ENCODE measurements at places on chromosomes 2 and 18.

GRCh38 chr2:231646476-231646875 is 53.8 kb downstream of the TEX44 start:
- DNase-seq = peak; percentile 21

DNA sequence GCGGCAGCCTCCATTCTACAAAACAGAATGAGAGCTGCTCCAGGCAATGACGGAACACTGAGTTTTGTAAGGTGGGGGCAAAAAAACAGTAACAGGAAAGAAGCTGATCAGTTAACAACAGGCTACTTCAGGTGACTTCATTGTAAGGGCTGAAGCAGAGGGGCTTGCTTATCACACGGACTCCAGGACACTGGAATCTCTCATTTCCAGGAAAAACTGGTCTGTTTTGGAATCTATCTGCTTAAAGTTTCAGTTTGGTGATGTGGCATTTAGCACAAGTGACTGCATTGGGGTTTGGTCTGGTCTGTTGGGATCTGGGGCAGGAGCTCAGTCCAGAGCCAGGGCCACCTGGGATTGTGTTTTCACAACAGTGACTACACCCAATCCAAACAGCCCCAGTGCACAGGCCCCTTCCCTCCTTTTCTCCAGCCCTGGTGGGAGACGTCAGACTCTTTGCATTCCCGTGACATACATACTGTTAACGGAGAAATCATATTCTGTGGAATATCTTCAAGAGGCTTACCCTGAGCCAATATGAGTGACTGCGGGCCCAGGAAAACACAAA is 14.1 kb downstream of the AMER3 start:
- DNase-seq = no peak

GRCh38 chr18:10374195-10374594 is 80.2 kb upstream of the APCDD1 start:
- DNase-seq = no peak

GRCh38 chr2:158317642-158318041 is 138.9 kb downstream of the CCDC148 start:
- peak; percentile 19 for DNase-seq

GRCh38 chr2:98293030-98293429 is 53.2 kb upstream of the CNGA3 start:
- DNase-seq = no peak

- peak; percentile 92 for DNase-seq
Measured at GRCh38 chr2:73979686-73980085, 5.0 kb upstream of the TET3 start.

DNA sequence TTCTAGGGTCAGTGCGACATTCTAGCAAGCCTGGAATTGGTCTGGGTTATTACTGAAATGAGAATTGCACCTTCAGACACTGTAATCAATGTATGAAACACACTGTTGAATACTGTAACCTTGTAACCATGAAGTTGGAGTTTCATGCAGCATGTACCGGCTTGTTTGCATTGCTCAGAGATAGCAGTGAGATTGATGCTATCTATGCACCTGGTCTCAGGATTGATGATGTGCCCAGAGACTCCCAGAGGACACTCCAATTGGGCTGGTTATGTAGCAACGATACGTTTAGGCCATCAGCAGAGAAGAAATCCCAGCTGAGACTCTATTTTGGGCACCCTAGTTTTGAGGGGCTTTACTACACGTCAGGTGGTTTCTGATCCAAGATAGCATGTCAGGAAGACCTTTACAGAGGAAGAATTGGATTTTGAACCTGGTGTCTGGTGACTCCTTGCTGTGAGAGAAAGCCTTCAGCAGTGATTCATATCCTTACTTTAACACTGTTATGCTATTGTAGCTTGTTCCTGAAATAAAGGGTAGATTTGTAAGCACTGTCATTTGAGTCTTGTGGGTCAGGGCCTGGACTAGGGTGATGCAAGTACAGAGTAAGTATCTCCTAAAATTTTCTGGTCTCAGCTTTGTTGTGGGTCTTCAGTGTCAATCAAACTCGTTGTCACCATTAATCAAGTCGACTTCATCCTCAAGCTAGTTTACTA is 305.1 kb upstream of the GULP1 start:
- DNase-seq = peak; percentile 26

DNA sequence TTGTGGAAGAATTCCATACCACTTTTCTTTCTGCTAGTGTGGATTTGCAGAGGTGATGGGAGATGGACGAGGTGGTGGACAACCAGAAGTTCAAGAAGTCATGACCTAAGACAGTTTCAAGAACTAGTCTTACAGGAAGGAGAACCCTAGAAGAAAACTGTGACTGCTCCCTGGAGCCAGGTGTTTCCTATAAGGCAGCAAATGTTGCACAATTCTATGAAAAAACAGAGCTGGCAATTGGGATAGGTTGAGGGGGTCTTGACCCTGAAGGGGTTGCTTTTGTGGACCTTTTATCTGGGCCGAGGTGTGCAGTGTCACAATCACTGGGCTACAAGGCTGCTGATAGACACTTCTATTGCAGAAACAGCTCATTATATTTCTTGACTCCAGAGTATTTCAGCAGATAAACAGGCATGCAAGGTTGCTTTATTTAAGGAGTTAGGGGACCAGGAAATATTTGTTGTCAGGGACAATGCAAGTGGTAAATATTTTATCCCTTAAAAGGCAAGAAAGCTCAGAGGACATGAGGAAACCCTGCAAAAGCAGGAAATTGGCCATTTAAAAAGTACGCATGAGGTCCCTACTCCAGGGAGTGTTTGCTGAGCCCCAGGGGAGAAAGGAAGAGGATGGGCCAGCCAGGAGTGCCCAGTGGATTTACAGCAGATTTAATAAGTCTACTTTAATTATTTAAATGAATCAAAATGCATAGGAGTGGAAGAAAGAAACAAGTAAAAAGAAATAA is 22.9 kb downstream of the APCDD1 start:
- no peak for DNase-seq

GRCh38 chr2:43114210-43114609 is 112.2 kb downstream of the ZFP36L2 start:
- DNase-seq = no peak

- peak; percentile 93 for DNase-seq
Measured at GRCh38 chr2:173550143-173550542, 195.5 kb downstream of the CDCA7 start.

- no peak for DNase-seq
Measured at GRCh38 chr2:119013671-119014070, 71.7 kb downstream of the MARCO start.

- no peak for DNase-seq
Measured at GRCh38 chr18:6728331-6728730, 1.2 kb upstream of the ARHGAP28 start.

GRCh38 chr2:205627085-205627484 is 55.2 kb upstream of the NRP2 start:
- DNase-seq = no peak

- no peak for DNase-seq
Measured at GRCh38 chr2:121001641-121002040, 266.0 kb downstream of the GLI2 start.

DNA sequence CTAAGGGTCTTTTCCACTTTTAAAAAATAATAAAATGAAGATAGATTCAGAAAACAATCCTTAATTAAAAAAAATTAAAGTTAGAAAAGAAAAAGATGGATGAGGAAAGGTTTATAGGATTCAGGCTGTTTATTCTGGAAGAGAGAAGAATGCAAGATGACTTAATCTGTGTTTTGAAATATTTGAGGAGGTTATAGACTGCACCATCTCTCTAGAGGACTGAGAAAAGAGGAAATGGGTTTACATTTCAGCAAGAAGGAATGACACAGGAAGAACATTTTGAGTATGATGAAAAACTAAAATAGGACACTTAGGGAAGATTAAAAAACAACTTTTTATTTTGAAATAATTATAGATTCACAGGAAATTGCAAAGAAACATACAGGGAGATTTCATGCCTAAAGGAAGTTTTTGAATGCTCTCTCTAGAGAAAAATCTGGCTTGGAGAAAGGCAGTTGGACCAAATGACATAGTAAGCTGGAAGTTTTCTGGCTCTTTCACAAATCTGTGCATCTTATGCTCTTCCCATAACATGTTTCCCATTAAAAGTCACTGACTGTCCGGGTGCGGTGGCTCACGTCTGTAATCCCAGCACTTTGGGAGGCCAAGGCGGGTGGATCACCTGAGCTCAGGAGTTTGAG is 75.0 kb downstream of the CERS6 start:
- peak; percentile 66 for DNase-seq

DNA sequence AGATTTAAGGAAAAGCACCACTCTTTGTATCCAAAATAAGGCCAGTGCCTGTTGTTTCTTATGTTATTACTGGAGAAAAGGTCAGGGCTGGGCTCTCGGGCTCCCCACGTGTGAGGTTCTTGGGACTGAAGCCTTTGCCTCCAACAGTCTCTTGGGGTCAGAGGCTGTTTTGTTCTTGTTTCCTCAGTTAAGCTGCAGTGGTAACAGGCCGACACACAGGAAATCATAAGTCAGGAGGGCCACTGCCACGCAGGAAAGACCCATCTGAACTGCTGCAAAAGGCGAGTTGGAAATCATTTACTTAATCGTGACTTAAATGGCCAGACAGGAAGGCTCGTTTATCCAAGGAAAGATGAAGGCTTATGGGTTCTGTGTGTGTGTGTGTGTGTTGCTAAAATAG is 30.3 kb upstream of the IL37 start:
- DNase-seq = no peak

DNA sequence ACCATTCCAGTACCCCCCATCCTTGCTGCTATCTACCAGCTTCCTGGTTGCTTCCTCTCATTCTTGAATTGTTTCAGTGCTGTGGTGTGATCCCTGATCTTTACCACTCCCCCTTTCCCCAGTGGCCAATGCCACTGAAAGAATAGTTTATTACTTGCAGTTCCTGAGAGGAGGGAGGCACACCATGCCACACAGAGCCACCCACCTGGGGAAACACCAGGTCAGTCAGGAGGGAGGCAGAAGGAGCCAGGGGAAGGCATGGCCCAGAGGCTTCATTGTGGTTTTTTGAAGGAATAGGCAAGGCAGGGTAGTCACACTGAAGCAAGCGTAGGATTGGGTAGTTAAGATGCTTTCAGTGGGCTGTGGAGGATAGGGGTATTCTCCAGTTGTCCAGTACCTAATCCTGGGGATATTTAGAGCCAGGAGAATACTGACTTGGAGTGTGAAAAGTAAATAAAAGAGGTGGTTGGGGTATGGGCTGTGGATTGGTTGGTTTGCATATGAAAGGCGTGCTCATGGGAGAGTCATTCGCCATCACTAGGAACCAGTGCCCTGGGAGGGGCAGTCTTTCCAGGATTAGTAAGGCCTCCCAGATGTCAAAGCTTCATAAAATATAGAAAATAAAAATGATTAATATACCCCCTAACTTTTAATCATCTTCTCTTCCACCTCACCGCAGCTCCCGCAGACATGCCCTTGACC is 6.7 kb upstream of the TMEM177 start:
- DNase-seq = no peak

- DNase-seq = no peak
Measured at GRCh38 chr2:37244017-37244416, 12.6 kb downstream of the NDUFAF7 start.

- no peak for DNase-seq
Measured at GRCh38 chr2:127107622-127107999, 657 bp upstream of the BIN1 start.

- no peak for DNase-seq
Measured at GRCh38 chr2:32882816-32883810, 63.6 kb upstream of the LTBP1 start.

DNA sequence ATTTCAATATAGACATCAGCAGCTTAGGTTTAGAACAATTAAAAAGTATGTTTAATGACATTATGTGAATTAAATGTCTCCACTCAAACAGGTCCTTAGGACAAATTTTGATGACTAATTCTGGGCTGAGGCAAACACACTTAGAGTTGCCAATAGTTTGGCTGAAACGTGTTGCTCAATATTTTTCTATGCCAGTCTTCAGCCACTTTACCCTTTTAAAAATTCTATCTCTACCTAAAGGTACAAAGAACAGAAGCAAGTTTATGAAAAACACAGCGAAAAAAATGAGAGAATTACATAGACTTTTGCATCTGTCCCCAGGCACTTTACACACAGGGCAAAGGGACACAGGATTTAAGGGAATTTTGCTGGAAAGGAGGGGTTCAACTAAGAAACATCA is 4.5 kb downstream of the IDH1 start:
- peak; percentile 65 for DNase-seq

DNA sequence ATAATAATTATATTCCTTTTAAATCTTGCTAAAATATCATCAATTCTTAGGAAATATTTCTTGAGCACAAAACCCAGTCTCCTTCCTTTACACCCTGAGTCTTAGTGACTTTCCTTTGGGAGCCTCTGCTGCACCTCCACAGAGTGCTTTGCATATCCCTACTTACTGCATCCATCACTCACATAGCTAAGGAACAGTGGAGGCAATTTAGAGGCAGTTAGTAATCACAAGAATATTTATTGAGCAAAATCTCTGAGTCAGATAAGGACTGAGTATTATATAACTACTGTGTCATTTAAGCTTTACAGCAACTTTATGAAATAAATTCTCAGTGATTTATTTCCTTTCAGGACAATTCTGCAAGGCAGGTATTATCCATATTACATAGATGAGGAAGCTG is 327.7 kb downstream of the TMX3 start:
- peak; percentile 18 for DNase-seq

- no peak for DNase-seq
Measured at GRCh38 chr2:241582806-241583205, 24.3 kb downstream of the BOK start.

DNA sequence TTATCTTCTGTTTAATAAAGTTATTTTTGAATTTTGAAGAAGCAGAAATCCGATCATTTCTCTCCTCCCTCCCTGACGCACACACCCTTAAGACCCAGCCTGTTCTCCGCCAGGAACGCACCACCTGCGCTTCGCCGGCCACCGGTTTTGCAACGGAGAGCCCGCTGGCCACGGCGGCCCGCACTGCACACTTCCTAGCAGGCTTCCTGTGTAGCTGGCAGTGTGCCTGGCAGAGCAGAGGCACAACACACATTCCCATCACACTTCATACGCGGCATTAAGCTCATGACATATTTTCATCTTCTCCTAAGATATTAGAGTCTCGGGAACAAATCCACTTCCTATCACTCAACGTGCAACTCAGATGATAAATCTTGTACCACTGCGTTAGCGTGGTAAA is 148.0 kb downstream of the HDAC4 start:
- no peak for DNase-seq

- DNase-seq = no peak
Measured at GRCh38 chr2:4465671-4466070, 762.3 kb downstream of the DCDC2C start.

- no peak for DNase-seq
Measured at GRCh38 chr2:200454927-200455801, 54.7 kb downstream of the KCTD18 start.

Measured in adipocyte (in vitro differentiated cells).